T-helper 2 cell (primary cell): ENCODE measurements at places on chromosomes 13 and 19.

DNA sequence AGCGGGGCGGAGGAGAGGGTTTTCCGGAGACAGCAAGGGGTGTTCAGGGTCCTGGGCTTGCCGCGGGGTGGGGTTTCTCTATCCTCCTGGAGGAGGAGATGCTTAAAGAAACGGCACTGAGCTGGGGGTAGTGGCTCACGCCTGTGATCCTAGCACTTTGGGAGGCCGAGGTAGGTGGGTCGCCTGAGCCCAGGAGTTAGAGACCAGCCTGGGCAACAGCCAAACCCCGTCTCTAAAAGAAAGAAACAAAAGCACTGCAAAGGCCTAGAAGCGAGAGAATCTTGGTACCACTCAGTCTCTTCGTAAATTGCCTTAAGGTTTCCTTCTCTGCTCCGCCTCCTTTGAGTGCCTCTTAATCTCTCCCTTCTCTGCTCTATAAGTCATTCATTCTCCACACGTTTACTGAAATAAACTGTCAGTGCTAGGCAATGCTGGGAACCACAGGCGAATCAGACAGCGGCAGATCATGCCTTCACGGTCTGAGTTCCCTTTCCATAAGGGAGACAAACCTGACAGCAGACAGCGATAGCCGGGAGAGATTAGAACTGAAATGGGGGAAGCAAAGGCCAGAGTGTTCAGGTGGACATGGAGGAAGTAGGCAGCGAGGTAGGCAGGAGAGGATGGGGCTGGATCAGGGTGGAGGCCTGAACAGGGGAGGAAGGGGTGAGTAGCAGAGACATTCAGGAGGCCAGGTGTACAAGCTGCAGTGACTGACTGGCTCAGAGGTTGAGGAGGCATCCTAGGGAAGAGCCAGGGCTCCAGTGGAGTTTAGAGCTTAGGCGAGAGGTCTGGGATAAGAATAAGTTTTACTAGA, 580 bp downstream of the EIF3K start:
- DNase-seq = no peak

DNA sequence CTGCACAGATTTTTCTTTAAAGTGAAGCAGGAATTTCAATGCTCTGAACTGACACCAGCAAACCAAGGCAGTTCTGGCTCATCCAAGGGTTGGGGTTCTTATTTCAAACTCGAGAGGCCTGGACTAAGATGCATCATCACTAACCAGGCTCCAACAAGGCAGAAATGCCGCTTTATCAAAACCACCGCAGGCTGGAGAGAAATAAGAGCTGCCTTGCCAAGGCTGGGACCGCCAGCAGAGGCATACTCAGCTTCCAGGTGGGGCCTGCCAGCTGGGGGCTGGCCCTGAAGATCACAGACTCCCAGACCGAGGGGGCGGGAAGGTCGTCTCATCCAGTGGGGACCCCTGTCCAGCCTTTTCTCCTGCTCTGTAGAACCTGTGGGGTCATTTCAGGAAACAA, 37.4 kb upstream of the GAS6 start:
- DNase-seq = no peak

GRCh38 chr13:94192431-94192975, 287.0 kb downstream of the DCT start:
- no peak for DNase-seq

GRCh38 chr19:55441692-55442321, 1.3 kb downstream of the SHISA7 start:
- no peak for DNase-seq

DNA sequence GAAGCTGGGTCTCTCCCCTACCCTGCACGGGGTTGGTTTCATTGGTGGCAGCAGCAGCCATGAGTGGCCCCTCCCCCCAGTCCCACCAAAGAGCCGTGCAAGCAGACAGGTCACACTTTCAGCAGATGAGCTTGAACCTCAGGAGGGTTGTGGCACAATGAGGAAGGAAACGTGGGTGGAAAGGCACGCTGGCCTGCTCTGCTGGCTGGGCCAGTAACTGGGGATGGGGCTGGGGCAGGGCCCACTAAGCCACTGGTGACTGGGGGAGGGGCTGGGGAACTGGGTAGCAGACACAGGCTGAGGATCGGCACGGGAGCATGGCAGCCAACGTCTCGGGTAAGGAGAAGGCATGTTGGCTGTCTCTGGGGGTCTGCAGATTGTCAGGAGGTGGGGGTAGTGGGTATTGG, at the start of gene P2RY11:
Gene P2RY11, plus strand, starts transcription at position 289 of the 407 bp plus-strand sequence. Its CDS starts 29 bp downstream, at position 318.
- DNase-seq = peak; percentile 87

DNA sequence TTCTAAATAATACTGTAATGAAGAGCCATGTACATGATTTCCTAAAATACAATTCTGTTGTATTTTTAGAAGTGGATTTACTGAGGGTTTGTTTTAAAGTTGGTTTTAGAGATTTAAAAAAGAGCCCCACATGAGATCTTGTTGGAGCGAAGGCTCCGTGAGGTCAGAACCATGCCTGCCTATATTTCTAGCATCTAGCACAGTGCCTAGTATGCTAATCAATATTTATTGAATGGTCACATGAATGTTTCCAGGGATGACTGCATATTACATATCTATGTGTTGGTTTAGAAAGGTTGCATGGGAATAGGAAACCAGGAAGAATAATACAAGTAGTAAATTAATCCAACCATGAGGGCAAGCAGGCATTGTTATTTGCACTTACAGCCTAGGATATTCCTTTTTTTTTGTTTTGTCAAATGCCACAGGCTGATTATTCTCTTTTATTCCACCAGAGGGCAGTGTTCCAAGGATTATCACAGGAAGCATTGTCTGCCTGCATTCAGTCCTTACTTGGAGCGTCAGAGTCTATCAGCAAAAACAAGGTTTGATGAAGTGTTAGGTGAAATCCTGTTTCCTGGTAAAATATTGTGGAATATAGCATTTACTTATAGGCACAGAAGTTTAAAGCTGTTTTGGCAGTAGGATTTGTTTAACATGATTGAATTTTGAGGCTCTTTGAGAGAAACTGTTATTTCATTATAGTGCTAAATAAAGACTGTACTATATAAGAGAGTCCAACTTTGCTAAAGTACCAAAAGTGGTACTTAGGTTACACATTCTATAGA, 46.8 kb downstream of the COG3 start:
- DNase-seq = no peak

DNA sequence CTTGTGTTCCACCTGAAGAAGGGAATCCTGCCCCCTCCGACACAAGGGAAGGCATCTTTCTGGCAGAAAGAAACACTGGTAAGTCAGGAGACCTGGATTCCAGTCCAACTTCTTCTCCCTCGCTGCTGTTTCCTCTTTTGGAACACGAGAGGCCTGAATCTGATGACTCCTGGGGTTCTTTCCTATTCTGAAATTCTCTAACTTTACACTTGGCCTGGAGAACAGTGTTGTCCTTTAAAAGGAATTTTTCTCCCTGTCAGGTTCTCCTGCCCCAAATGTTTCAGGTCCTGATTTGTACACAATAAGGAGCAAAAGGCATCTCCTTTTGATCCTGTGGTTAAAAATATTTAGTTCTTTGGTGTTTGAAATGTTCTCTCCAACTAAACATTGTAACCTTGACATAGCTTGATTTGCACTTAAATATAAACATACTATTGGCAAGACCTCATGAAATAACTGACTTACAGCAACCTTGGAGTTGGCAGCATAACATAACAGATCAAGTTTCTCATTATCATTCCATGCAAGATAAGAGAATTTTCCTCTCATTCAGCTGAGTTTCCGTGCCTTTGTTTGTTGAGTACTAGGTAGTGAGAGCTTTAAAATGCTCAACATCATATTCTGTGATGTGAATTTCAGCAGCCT, 244.8 kb downstream of the COG6 start:
- DNase-seq = no peak

DNA sequence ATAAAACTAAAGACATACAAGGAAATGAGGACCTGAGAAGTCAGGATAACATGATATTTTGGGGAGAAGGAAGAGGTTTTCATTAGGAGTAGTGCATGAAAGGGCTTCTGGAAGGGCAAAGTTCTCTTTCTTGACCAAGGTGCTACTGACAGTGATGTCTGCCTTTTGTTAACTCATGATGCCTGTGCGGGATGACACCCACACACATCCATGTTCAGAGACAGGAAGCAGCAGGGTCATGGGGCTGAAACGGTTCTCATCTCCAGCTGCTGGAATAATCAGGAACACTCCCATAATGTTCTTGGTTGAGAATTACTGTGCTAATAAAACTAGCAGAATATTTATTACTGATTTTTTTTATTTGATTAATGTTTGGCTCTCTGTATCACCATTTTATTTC, 29.1 kb downstream of the KCNC3 start:
- DNase-seq = no peak

GRCh38 chr13:52845334-52845761, 3.1 kb downstream of the PCDH8 start:
- no peak for DNase-seq

- peak; percentile 62 for DNase-seq
Observed at GRCh38 chr19:39502640-39503417, 4.1 kb downstream of the DLL3 start.

DNA sequence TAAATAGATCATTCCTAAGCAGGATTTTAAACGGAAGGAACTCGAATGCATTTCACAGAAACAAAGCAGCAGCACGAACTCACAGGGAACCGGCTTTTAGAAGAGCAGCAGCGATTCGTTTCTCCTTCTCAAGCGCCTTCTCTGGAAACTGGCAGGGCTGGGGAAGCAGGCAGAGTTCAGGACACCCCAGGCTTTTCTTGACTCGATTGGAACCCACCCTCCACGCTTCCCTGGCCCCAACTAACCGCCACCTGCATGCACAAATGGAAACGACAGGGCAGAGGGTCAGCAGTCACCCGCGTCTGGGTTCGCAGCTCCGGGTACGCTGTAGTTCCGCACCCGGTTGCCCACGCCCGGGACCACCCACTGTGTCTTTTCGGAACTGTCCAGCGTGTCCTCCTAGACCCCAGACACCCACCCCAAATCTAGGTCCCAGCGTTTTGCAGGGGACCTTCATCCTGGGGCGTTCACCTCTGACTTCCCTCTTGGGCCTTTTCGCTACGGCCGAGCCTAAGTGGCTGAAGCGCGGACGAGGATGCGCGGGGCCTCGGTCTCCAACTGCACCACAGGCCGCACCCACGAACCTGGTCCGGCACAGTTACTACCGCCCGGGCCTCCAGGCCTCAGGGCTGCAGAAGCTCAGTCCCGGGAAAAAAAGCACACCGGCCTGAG, 500 bp downstream of the ZFP30 start:
- DNase-seq = peak; percentile 55

- DNase-seq = no peak
Observed at GRCh38 chr19:30222992-30223865, 149.0 kb upstream of the ZNF536 start.

DNA sequence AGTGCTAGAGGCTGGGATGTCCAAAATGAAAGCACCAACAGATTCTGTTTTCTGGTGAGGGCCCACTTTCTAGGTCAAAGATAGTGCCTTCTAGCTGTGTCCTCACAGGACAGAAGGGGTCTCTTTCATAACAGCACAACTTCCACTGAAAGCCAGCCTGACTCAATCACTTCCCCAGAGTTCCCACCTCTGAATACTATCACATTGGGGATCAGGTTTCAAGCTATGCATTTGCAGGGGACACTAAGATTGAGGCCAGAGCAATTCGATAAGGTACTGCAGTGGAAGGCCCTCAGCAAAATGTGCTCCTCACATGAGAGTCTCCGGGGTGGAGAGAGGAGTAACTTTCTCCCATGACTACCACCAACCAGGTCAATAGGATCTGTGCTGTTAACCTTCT, 1501.5 kb downstream of the EFNB2 start:
- DNase-seq = no peak

GRCh38 chr13:46571909-46572595, 19.1 kb downstream of the LRCH1 start:
- DNase-seq = no peak

- no peak for DNase-seq
Observed at GRCh38 chr13:110012102-110012739, 225.8 kb upstream of the IRS2 start.

DNA sequence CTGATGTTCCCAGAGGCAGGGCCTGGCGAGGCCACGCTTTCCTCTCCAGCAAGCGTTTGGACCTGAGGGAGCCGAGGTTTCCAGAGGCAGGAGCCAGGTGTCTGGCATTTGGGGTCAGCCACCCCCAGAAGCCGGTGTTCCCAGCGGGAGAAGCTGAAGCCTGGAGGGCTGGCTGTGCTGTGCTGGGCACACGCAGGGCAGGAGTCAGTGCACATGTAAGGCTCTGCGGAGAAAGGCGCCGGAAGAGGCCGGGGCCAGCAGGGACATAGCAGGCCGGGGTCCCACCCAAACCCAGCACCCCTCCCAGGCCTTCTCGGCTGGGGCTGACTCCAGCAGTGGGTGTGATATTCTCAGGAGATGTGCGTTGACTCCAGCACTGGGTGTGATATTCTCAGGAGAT, 31.6 kb downstream of the MCF2L start:
- no peak for DNase-seq

DNA sequence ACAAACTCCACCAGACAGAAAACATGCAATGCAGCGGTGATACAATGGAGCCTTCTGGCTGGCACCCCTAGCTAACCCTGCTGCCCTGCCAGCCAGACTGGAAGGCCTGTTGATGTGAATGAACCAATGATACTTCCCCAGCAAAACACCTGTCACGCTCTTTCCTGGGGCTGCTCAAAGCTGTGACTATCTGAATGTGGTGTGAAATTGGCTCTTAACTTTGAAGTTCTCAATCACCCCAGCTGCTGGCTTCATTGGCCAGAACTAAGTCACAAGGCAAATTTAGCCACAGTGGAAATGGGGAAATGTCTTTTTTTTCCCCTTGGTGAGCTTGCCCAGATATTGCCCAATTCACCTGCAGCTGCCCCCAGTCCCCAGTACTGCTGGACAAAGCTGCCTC, 147.3 kb downstream of the SLC7A1 start:
- no peak for DNase-seq

DNA sequence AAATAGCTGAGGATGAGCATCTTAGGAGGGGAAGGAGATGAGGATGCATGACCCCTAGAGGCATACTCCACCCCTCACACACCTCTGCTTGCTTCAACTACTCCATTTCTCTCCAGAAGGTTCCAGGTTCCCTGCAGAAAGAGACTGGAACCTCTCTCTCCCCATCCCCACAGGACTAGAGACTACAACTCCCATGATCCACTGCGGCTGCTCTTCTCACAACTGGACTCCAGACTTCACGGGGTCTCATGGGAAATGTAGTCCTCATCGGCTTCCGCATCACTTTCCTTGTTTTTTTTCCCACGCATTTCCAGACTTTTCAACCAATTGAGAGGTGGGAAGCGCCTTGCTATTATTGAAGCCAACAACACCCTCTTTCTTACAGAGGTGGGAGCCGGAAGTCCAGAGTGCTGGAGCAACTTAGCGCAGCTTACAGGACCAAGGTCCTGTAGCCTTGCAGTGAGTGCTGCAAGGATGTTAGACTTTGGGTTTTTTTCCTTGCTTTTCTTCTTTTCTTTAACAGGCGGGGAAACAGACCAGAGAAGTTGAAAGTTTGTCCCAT, 13.9 kb upstream of the CACNG6 start:
- peak; percentile 70 for DNase-seq
